ENCODE measurements at places on chromosomes 1 and 21.

- no peak overlapping the region for H3K4me3 ChIP-seq
- H3K27ac ChIP-seq: no peak overlapping the region
- H3K4me1 ChIP-seq: peaks cover 40% of the 10 kb centered on the region
- H3K36me3 ChIP-seq: peaks cover 3% of the 10 kb centered on the region
- DNase-seq: no peak
Measured at GRCh38 chr1:155130272-155131006, 2.8 kb downstream of the EFNA1 start.

GRCh38 chr1:205075642-205076155 is 8.6 kb downstream of the TMEM81 start:
- H3K27me3 ChIP-seq: no peaks in the 10 kb centered on the region
- H3K27ac ChIP-seq: no peak overlapping the region
- no peaks in the 10 kb centered on the region for H3K36me3 ChIP-seq

DNA sequence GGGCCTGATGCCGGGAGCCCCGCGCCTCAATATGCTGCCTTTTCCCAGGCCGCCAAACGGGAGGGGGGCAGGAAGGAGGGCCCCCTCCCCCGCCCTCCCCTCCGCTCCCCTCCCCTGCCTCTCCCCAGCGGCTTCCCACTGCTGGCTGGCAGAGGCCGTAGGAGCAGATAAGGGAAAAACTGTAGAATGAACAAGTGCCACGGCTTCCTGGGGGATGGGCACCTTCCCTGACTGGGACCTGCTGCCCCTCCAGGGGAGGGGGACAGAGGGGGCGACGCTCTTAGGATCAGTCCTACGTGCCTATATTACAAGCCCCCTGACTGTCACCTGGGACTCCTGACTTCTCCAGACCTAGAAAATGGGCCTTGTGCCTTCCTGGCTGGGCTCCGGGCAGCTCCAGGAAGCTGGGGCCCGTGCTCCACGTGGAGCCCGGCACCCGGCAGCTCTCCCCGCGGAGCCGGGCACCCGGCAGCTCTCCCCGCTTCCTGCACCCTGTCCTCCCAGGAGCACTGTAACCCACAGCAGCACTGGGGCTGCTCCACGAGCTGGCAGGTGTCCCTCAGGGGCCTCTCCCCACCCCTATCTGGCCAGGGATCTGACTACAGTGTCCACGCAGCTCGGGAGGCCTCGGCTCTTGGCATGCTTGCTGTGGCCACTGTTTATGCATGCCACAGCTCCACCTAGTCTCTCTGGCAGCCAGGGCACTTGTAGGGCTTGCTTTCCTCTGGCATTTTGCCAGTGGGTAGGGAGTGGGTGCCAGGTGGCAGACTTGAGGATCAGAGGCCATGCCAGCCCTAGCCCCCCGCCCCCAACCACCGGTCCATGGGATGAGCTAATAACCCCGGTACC is 674 bp upstream of the HES5 start:
- peak overlapping the region; percentile 44 for H3K4me3 ChIP-seq
- H3K36me3 ChIP-seq: no peaks in the 10 kb centered on the region
- peaks cover 13% of the 10 kb centered on the region for H3K27me3 ChIP-seq
- H3K27ac ChIP-seq: no peak overlapping the region

- H3K4me1 ChIP-seq: no peaks in the 10 kb centered on the region
- no peak overlapping the region for H3K27ac ChIP-seq
- no peak for DNase-seq
- no peaks in the 10 kb centered on the region for H3K27me3 ChIP-seq
- H3K4me3 ChIP-seq: no peak overlapping the region
- no peaks in the 10 kb centered on the region for H3K36me3 ChIP-seq
Measured at GRCh38 chr1:87215592-87215991, 113.1 kb upstream of the LMO4 start.

- H3K36me3 ChIP-seq: no peaks in the 10 kb centered on the region
- no peak overlapping the region for H3K27ac ChIP-seq
- DNase-seq: no peak
- no peak overlapping the region for H3K4me3 ChIP-seq
Measured at GRCh38 chr1:8136766-8137165, 110.7 kb upstream of the ERRFI1 start.

DNA sequence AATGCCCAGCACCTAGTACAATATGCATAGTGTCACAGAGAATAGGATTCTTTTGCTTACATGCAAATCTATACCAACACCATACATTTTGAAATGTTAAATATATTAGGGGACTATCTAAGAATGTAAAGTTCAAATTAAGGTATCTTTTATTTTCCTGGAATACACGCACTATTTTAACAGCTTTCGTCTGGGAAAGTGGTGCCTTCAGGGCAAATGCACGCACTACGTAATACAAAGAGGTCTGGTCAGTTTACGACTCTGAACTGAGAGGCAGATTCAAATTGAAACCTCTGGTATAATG is 931 bp downstream of the FUBP1 start:
- H3K4me3 ChIP-seq: no peak overlapping the region
- no peak overlapping the region for H3K27ac ChIP-seq
- H3K27me3 ChIP-seq: no peaks in the 10 kb centered on the region
- peaks cover 35% of the 10 kb centered on the region for H3K36me3 ChIP-seq
- DNase-seq: no peak
- H3K4me1 ChIP-seq: peaks cover 45% of the 10 kb centered on the region

- DNase-seq: peak; percentile 64
- peaks cover 9% of the 10 kb centered on the region for H3K36me3 ChIP-seq
- peak overlapping the region; percentile 81 for H3K4me3 ChIP-seq
Measured at GRCh38 chr1:150564051-150564991, 15.1 kb downstream of the MCL1 start.

Measured in activated CD4-positive, alpha-beta T cell treated with anti-CD3 and anti-CD28 coated beads for 36 hours (primary cell).